Activated naive CD8-positive, alpha-beta T cell treated with anti-CD3 and anti-CD28 coated beads for 36 hours (primary cell): ENCODE measurements at places on chromosomes 5 and 9.

- no peak for DNase-seq
These were observed 140.3 kb upstream of the RASA1 start for GRCh38 chr5:87127426-87127825.

DNA sequence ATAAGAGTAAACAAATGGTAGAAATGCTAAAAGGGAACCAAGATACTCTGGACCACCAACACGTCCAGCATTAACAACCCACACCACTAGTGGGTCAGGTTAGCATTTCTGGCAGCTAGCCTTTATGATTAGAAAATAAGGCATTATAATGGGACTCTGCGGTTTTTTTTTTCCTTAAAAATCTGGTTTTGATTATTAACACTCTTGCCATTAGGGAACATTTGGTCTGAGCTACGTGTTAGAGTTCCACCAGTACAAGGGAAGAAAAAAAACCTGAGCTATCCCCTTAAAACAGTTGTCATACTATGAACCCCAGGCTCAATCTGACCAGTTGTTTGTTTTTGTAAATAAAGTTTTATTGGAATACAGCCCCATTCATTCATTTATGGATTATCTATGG lies 110.4 kb downstream of the NTRK2 start:
- DNase-seq: no peak

DNA sequence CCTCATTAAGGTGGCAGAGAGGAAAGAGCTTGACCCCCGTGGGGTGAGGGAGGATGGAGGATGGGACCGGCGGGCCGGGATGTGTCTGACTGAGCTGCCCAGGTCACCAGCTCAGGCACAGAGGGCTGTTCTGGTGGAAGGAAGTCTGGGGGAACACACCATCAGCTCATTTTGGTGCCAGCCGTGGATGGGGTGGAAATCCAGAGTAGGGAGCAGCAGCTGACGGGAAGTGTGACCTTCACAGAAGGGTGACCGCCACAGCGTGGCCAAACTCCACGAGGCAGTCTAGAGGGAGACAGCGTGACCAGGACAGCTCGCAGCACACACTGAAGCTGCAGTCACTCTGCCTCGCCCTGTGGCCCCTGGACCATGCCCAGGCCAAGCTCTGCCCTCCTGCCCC lies 45.3 kb upstream of the PHYKPL start:
- DNase-seq: no peak

- DNase-seq: no peak
These were observed 281.2 kb upstream of the RGMB start for GRCh38 chr5:98492258-98492657.

GRCh38 chr5:178192787-178193186 lies 5.6 kb upstream of the GMCL2 start:
- no peak for DNase-seq

- DNase-seq: no peak
These were observed 85.7 kb upstream of the NTRK2 start for GRCh38 chr9:84583866-84584265.

GRCh38 chr9:9341203-9341602 lies 1271.6 kb downstream of the PTPRD start:
- no peak for DNase-seq

DNA sequence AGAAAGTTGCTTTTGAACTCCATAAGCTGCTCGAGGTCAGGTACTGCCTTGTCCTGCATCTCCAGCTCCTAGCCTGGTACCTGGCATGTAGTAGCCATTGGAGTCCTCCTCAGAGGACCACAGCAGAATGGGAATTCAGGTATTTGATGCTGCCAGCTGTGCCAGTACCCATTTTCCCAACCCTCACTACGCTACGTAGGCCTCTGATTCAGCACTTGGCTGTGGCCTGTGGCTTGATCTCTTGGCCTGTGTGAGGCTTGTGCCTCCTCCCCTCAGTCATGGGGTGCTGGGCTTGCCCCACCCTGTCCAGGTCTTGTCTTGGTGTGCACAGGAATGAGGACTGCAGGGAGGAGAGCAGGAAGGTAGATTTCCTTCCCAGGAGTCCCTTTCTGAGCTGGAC lies 11.8 kb downstream of the OTULIN start:
- DNase-seq: peak; percentile 35

- DNase-seq: no peak
These were observed 286.7 kb upstream of the ZNF462 start for GRCh38 chr9:106576232-106576760.

GRCh38 chr9:20269620-20270019 lies 352.7 kb downstream of the MLLT3 start:
- no peak for DNase-seq

DNA sequence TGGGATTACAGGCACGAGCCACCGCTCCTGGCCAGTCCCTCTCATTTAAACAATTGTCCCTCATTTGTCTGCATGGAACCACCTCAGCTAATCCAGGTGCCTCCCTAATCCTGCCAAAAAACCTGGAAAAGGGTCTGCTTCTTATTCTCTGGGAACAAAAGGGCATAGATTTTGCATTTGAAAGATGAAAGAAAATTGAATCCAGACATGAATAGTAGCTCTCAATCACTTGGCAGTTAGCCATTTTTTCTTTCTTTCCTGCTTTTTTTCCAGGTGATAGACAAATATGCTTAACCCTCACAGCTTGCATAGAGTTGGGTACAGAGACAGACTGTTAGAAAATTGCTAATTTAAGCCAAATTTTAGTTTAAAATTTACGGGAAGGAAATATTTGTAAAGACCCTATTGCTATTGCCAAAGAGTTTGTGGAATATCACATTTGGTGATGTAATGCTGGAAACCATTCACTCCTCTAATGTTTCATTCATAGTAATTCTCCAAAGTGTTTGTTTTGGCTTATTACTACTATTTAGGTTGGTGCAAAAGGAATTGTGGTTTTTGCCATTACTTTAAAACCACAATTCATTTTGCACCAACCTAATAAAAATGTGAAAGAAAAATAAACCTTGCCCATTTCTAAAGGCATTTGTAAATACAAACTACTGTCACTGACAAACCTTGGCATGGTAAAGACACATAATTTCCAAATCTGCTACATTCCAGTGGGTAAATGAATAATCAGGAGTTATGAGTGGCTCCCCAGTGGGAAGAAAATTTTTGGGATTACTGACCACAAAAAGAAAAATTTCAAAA lies 80.5 kb upstream of the JAK2 start:
- no peak for DNase-seq

DNA sequence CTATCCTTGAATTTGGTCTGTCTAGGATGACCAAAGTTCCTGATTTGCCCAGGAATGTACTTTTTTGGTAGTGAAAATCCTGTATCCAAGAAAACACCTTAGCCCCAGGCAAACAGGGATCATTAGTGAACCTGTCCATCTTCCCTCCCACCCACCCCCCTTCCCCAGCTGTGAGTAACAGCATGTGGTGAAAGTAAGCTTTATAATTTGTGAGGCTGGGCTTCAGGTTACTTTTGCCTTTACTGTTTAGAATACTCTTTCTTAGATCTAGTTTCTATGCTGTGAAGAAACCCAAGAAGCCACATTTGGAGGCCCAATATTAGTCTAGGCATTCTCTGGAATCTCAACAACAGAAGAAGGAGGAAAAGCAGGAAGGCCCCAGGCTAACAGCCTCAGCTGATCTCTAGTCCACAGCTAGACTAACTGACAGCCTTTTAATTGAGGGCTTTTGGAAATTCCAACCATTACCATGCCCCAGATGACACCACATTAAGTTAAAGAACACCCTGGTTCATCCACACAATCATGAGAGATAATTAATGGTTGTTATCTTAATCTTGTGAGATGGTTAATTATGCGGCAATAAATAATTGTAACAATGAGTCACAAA lies 703.0 kb upstream of the NUDT12 start:
- no peak for DNase-seq

GRCh38 chr5:55481293-55481855 lies 53.4 kb downstream of the PLPP1 start:
- DNase-seq: no peak

- DNase-seq: no peak
These were observed 183.4 kb downstream of the DMRT2 start for GRCh38 chr9:1233568-1233967.

- no peak for DNase-seq
These were observed 1196.9 kb upstream of the C9orf72 start for GRCh38 chr9:28770226-28770625.

- no peak for DNase-seq
These were observed 12.1 kb downstream of the BSPRY start for GRCh38 chr9:113361304-113362018.

DNA sequence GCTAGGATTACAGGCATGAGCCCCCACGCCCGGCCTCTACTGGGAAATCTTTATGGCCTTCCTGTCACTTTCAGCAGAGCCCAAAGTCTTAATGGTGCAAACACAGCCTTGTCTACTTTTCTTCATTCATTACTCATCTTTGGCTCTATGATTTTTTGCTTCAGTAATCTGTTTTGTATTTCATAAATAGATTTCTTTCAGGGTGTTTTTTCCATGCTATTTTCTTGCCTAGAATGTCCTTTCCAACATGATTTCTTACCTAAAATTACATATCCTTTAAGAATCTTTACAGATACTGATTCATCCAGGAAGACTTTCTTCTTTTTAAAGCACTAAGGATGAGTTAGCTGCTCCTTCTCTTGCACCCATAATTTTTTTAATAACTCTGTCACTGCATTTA lies 213.0 kb downstream of the TAF11L14 start:
- no peak for DNase-seq

DNA sequence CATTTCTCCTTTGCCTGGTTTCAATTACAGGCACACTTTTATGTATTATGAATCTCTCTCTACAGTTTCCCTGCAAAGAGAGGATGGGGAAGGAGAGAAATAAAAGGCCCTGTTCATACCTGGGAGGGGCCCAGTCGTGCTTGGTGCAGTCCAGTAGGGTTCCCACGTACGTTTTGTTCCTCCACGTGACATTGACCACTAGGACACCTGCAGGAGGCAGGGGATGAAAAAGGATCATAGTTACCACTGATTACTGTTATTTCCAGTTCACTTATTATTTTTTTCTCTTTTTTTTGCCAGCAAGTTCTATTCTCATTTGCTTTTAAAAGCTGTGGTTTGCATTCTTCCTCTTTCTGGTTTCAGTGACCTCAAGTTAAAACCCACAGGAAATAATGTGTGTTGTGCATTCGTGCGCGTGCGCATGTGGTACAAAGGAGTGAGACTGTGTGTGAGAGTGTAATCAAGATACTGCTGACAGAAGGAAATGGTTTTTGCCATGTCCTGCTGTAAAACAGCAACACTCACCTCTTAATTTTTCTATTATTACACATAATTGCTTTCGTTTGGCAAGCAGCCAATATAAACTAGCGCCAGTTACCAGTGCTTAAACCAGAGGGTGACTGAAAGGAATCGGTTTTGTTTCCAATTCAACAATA lies 96.8 kb downstream of the ZNF608 start:
- peak; percentile 75 for DNase-seq

GRCh38 chr9:93674580-93675335 lies 98.4 kb downstream of the PHF2 start:
- no peak for DNase-seq

GRCh38 chr9:33458444-33458843 lies 11.1 kb upstream of the AQP3 start:
- DNase-seq: peak; percentile 59

GRCh38 chr9:134319306-134320125 lies 6.7 kb upstream of the RXRA start:
- DNase-seq: no peak

DNA sequence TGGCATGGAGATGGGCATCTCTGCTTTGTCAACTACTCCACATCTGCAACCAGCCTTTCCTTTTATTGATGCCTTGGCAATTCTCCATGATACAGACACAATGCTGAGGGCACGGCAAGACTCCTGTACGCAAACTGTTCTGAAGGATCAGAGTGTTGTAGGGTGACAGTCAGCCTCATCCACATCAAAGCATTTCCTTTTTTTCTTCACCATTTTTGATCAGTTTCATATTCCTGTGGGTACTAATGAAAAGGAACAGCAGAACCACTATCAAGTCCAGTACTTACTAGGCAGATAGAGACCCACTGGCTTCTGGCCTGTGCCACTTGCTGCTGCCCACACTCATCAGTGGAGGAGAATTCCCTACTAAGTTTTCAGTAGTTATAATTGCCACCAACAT lies 181.6 kb downstream of the PALM2AKAP2 start:
- no peak for DNase-seq

DNA sequence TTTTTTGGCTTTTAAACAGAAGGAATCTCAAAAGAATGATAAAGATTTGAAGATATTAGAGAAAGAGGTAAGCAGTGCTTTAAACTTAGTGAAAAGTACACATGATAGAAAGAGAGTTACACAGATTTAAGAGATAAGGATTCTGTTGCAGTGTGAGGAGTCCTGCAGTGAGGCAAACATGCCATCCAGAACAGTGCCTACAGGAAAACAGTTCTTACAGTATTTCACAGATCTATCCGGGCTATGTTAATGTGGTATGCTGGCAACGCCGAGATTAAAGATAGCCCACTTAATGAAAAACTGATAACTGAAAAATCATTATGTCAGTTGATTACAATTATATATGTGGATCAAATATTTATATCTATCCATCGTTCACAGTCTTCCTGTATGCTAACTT lies 7.2 kb downstream of the HMMR start:
- no peak for DNase-seq

DNA sequence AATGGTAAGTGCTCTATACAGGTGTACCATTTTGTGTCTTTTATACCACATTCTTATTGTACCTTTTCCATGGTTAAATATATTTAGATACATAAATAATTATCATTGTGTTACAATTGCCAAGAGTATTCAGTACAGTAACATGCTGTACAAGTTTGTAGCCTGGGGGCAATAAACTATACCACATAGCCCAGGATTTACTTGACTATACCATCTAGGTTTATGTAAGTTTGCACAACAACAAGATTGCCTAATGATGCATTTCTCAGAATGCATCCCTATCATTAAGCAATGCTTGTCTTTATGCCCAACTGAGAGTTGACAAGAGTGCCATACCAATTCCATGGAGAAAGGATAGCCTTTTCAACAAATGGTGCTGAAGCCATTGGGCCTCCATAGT lies 136.7 kb upstream of the PJA2 start:
- DNase-seq: no peak
